ENCODE measurements at places on chromosomes 7 and 10.
A peak's percentile ranks its signal among the peaks of the same experiment; 100 is the strongest.

DNA sequence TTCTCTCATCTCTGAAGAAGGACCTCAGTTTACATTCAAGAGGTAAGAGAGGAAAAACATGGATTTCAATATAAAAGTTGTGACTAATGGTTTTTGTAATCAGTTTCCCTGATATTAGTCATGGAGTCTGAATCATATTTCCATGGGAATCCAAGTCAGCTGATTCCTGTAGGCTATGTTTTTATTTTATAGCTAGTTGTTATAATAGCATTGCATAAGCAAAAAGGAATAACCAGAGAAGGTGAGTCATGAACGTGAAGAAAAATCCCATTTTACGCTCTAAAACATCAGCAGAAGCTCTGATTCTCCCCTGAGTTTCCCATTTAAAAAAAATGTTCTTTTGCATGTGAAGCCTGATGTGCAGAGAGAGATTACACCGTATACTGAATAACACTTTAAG is 299.3 kb downstream of the SFMBT2 start:
- DNase-seq, result peak; percentile 5

- DNase-seq, result no peak
Observed at GRCh38 chr10:21437770-21438382, 87.6 kb downstream of the SKIDA1 start.

GRCh38 chr7:36262309-36263094 is 109.4 kb downstream of the EEPD1 start:
- DNase-seq, result no peak

GRCh38 chr7:19295376-19295775 is 150.2 kb upstream of the FERD3L start:
- no peak for DNase-seq

- no peak for DNase-seq
Observed at GRCh38 chr7:98178762-98179490, 32.3 kb upstream of the BHLHA15 start.

- no peak for DNase-seq
Observed at GRCh38 chr10:109019001-109019424, 904.3 kb downstream of the XPNPEP1 start.

DNA sequence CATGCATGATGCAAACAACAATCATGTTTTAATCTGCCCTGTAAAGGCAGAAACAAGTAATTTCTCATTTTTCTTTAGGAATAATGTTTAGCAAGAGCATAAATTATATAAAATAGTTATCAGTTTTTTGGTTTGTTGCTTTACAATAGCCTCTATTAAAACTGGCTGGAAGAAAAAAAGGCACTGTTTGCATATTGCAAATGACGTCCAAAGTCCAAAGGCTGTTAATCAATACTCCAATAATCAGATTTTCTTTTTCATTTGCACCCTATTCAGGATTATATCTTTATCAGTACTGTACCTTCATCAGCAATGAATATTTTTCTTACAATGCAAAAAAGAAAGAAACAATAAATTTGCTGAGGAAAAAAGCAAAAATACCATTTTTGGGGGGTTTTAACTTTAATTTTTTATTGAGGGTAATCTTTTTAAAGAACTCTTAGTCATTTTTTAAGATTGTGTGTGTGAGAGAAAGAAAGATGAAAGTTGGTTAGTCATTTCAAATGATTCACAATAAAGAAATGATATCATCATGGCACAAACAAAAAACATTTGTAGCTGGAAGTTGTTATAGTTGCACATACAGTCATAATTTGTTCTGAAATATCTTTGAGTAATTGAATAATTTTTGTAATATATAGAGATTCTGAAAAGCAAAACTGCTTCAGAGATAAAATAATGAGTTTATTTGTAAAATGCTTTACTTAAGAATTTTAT is 44.4 kb upstream of the AKR1C2 start:
- DNase-seq, result no peak

GRCh38 chr7:21160401-21160800 is 267.5 kb upstream of the SP4 start:
- no peak for DNase-seq

GRCh38 chr7:150377196-150377595 is 1.9 kb upstream of the ZNF775 start:
- no peak for DNase-seq

DNA sequence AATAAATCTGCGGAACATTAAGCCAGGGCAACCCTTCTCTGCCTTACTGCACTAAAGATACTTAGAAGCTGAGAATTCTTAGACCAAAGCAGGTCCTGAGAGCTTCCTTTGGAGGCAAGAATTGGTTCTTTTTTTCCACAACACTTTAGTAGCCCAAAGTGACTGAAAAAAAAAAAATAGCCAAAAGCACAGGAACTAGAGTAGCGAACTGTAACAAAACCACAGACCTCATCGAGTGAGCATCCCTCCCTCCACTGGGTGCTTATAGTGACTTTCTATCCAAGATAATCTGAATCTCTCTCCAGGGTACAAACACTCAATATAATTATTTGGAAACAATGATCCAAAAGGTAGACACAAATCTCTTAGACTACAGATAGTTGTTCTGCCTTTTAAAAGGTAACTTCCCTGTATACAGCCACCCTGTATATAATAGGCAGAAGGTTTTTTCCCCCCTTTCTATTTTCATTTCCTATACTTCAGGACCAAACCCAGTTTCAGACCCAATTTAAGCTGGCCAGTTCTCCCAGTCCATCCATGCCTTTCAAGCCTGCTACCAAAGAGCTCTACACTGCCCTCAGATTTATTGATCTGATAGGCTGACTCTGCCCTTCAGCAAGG is 31.6 kb upstream of the KCNIP2 start:
- DNase-seq, result no peak

- DNase-seq, result no peak
Observed at GRCh38 chr10:31099664-31100063, 68.0 kb upstream of the ZNF438 start.

DNA sequence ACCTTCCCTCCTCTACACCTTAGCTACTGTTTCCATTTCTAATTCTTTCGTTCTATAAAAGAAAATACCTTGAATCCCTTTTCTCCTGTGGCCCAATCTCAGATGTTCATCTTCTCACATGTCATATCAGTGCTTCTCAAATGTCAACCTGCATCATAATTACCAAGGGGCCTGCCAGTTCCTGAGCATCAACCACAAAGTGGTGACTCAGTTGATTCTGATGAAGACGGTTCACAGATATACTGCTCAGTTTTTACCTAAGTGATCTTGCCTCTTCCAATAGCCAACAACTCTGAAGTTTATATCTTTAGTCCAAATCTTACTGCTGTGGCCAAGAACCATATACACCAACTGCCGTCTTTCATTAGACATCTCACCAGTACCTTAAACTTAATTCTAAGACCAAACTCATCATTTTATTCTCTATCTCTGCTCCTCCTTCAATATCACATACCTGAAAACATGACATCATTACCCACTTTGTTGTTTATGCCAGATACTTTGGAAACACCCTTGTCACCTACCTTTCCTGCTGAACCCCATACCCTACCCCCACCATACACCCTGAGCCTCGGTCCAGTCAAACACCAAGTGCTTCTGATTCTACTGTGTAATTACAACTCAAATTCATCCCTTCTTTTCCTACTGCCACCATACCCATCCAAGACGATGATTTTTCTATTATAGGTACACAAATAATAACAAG is 115.5 kb downstream of the LMBR1 start:
- DNase-seq, result no peak

DNA sequence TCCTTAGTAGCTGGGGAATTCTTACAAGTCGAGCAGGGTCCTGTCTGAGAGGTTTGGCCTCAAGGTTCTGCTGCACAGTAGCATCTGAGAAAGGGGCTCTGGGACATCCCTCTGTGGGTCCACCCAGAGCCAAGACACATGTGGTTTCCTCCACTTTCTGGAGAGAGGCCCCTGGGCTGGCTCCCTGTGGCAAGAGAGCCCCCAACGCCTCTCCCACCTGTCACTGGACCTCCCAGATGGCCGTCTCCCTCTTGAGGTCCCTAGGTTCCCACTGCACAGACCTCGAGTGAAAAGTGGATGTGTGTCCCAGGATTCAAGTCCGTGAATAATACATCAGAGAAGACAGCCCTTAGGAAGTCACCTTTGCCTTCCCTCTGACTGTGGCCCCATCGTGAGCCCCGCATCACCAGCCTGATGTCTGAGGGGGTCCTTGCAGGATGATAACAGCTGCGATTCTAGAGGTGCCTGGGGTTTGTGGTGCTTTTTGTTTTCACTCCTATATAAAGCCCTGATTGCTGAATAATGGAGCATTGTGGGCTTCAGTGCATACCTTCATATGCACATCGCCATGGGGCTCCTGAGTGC is 319.0 kb downstream of the GLRX3 start:
- DNase-seq, result no peak

- DNase-seq, result no peak
Observed at GRCh38 chr10:100748231-100749058, 3.1 kb downstream of the PAX2 start.

DNA sequence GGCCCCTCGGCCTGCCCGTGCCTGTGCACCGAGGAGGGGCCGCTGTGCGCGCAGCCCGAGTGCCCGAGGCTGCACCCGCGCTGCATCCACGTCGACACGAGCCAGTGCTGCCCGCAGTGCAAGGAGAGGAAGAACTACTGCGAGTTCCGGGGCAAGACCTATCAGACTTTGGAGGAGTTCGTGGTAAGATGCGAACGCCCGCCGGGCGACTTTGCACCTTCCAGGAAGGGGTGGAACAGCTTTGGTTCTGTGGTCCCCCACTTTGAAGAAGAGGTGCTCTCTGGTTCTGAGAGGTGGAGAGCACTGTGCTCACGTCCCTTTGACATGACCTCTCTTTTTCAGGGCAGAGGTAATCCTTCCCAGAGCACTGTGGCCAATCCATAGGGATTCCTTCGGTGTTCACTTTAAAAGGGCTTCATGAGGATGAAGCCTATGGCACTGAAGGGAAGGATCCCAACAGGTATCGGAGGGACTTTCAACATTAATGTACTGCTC is 2.6 kb downstream of the VWC2 start:
- DNase-seq, result no peak

All from AG09309 (cell line).